Neuronal stem cell (in vitro differentiated cells): ENCODE measurements at places on chromosomes 11 and 22.

- DNase-seq, result no peak
Observed at GRCh38 chr11:70122490-70123198, 44.5 kb downstream of the ANO1 start.

DNA sequence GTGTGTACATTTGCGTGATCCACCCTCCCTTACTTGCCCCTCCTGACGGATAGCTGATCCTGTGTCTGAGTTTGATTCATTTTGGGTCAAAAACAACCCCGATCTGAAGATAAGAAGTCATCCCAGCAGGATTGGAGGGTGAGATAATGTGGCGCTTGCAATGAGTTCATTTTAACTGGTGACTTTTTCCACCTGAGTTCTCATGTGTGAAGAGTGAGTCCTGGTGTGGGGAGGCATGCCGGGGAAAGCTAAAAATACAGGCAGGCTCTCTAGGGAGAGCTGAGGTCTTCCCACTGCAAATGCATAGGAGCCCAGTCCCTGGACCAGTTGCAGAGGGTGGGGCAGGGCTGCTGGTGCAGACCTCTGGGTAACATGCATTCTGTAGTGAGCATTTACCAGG is 35.7 kb upstream of the ELF5 start:
- DNase-seq, result no peak

DNA sequence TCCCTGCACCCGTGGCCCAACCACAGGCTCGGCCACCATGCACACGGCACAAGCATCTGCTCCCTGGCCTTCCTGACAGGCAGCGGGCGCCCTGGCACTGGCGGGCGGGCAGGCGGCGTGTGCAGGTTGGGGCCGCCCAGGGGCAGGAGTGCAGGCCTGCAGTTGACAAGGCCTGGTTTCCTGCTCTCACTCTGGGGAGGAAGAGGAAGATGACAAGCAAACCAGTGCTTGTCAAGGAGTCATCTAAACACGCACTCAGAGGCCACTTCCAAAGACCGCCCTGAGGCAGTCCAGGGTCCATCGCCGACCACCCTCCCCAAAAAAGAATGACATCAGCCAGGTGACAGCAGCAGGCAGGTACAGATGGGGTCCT is 65.3 kb upstream of the LINC01488 start:
- DNase-seq, result no peak

- peak; percentile 40 for DNase-seq
Observed at GRCh38 chr22:19641254-19641982, 72.9 kb upstream of the SEPTIN5 start.

- DNase-seq, result no peak
Observed at GRCh38 chr22:36741968-36742367, 34.0 kb downstream of the IFT27 start.

DNA sequence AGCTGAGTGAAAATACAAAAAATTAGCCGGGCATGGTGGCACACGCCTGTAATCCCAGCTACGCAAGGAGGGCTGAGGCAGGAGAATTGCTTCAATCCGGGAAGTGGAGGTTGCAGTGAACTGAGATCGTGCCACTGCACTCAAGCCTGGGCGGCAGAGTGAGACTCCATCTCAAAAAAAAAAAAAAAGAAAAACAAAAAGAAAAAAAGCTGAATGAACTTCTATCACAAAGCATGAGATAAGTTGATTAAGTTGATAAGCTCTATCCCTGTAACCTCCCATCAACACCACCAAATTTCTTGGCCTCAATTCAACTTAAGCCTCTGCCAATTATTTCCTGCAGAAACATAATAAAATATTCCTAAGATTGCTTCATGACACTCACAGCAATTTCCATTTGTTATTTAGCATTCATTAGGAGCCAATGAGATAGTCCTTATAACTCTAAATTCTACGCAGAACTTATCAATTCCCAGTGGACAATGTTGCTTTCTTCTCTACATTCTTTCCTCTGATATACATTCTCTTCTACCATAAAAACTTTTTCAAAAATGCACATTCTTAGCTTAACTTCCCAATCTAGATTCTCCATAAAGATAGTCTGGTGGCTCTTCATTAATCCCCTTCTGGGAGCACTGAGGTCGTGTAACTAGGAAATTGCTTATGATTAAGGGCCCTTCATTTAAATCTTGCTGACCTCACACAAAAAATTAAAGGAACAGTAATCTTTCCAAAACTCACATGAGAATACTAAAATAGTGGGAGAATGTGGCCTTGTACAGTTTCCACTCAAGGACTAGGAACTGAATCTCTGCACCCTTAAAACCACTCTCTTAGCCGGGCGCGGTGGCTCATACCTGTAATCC is 2.9 kb downstream of the AMBRA1 start:
- DNase-seq, result no peak

GRCh38 chr22:50058906-50059880 is 1.1 kb upstream of the TTLL8 start:
- peak; percentile 66 for DNase-seq

DNA sequence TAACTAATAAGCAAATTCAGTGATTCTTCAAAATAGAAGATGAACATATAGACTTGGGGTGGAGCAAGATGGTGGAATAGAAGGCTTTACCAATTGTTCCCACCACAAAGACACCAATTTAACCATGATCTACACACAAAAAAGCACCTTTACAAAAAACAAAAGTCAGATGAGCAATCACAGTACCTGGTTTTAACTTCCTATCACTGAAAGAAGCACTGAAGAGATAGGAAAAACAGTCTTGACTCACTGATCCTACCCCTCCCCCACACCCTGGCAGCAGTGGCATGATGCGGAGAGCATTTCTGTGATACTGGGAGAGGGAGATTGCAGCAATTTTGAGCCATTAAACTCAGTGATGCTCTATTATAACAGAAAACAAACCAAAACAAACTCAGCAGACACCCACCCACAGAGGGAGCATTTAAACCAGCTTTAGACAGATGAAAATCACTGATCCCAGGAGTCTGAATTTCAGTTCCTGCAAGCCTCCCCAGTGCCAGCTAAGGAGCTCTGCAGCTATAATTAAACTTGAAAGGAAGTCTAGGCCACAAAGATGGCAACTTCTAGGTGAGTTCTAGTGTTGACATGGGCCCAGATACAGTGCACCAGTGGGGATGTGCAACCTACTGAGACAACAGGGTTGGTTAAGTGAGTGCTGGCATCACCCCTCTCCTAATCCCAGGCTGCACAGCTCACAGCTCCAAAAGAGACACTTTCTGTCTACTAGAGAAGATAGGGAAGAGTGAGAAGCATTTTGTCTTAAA is 161.8 kb upstream of the GRIA4 start:
- DNase-seq, result no peak

DNA sequence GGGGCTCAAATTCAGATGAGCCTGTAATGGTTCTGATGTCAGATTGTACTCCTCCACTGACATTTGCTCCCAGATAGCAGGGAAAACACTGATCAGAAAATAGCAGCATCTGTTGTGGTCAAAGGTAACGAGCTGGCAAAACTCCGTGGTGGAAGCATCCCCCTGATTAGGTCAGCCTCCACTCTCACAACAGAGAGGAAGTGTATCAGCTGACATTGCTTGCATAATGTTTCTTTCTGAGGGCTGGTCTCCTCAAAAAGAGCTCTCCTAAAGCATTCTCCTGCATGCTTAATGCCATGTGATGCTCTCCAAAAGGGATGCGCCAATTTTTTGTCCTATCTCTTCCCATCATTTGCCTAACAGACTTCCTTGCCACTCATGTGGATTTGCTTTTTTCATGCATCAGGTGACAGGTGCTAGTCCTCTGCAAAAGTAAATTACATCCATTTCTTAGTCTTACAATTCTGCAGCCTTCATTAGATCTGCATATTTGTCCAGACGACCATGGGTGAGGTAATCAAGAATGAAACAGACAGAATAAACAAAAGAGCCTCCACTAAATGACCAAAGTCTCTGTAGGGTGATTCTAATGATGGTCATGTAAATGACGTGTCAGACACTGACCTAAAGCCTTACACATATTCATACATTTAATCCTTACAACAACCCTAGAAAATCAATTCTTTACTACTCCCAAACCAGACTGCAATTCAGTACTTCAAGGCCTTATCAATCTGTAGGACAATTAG is 6.4 kb upstream of the TENM4 start:
- no peak for DNase-seq

DNA sequence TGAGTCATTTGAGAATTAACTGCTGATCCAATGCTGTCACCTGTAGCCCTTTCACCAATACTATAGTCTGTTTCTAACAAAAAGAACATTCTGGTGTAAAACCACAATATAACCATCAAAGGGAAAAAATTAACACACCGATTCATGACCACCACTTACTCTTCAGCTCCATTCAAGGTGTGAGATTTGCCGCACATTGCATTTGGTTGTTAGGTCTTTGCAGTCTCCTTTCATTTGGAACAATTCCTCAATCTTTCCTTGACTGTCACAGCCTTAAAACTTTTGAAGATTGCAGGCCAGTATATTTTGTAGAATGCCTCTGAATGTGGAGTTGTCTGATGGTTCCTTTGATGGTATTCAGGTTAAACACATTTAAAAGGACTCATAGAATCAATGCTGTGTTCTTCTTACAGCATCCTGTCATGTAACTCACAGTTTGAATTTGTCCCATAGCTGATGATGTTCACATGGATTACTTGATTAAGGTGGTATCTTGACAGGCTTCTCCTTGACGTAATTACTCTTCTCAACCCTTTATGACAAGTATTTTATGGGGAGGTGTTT is 63.6 kb downstream of the TNRC6B start:
- no peak for DNase-seq

- DNase-seq, result no peak
Observed at GRCh38 chr22:36374603-36375024, 13.2 kb downstream of the MYH9 start.

DNA sequence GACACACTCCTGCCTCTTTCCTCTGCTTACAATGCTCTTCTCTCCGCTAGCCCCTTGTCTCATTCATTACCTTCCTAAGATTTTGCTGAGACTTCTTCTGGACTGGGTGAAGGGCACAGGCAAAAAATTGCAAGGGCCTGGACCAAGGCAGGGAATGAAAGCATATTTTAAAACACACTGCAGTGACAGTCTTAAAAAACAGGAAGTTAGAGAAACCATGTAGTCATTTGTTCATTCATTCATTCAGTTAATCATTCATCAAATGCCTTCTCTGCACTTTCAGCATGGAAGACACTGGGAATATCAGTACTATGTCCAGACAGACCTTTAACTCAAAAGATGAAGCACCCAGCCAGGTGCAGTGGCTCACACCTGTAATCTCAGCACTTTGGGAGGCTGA is 44.9 kb upstream of the SWAP70 start:
- DNase-seq, result no peak

- peak; percentile 27 for DNase-seq
Observed at GRCh38 chr11:116427903-116428637, 344.7 kb downstream of the BUD13 start.

DNA sequence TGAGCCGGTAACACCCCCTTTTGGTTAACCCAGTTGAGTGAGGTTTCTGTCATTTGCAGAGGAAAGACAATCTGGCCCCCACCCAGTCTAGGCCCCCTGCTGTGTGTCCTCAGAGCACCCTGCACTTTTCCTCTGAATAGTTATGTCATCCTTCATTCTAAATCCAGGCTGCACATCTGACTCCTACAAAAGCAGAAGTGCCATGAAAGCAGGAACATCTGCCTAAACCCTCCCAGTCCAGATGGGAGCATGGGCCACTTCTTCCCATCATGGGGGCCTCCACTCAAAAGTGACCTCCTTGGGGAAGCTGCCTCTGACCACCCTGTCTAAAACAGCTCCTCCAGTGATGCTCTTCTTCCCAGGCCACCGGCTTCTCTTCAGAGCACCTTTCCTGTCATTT is 53.7 kb upstream of the HMGXB4 start:
- no peak for DNase-seq

GRCh38 chr11:64604458-64605243 is 13.6 kb downstream of the SLC22A12 start:
- no peak for DNase-seq

- DNase-seq, result no peak
Observed at GRCh38 chr22:25406510-25407210, 157.8 kb upstream of the GRK3 start.

DNA sequence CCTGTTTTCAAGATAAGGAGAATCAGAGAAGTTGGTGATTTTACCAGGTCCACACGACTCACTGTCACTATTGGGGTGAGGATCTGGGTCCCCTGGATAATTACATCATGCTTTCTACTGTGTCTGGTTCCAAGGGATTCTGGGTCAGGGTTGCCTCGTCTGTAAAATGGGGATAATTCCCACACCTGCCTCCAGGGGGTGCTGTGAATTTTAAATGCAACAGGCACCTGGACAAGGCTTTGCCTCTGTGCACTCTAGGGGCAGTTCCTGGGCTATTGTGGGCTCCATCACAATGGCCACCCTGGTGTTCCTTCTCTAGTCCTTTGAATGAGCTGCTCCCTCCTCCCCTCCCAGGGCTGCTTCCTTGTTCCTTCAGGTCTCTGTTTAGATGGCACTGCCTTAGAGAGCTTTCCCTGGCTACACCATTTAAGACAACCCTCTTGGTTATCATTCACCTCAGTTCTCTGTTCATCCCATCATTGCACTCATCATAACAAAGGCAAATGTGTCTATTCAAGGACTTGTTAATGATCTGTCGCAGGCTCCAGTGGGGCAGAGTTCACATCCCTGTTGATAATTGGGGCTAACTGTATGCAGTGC is 178.6 kb downstream of the MIAT start:
- DNase-seq, result peak; percentile 84

GRCh38 chr11:102806296-102806695 is 8.3 kb upstream of the MMP1 start:
- no peak for DNase-seq
